H54 (cell line): ENCODE measurements at places on chromosomes 1 and 21.

DNA sequence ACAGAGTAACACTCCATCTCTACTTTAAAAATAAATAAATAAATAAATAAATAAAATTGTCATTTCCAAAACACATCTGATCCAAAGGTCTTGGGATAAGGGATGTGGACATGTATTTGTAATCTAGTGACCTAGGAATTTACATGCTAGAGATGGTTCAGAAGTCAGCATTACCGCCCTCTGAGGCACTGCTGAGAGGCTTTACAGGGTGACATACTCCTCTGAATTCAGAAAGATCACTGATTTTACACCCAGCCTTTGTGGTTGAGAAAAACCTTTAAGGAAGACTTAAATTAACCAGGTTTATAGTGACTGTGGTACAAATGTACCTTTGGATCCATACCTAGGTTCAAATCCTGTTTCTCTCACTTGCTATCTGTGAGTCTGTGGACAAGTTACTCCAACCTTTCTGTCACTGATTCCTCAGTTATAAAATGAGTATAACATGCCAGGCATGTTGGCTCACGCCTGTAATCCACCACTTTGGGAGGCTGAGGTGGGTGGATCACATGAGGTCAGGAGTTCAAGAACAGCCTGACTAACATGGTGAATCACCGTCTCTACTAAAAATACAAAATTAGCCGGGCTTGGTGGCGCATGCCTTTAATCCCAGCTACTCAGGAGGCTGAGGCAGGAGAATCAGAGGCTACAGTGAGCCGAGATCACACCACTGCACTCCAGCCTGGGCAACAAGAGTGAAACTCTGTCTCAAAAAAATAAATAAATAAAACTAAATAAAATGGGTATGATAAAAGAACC is 20.1 kb downstream of the OSBPL9 start:
- no peak for DNase-seq

DNA sequence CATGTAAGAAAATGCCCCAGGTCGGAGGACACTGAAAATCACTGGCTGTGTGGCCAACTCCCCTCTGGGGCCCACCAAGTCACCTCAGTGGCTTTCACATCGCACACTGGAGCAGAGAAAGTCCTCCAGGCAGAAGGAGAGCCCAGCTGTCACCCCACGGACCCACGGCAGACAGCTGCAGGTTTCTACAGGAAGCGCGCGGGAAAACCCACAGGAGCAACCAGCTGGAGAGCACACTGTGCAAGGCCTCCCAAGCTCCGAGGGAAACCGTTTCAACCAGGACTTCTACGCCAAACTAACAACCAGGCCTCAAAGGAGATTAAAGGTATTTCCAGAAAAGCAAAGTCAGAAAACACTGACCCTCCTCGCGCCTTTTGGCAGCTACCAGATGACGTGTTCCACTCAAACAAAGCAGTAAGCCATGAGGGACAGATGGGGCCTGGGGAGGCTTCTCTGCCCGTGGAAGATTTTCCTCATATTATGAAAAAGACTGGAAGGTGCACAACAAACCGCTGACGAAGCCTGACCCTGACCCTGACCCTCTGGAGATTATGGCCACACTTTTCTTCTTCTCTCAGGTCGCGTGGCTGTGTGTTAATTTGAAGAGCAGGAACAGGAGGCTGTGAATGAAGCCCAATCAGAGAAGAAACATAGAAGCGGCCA is 21.0 kb downstream of the WDR4 start:
- no peak for DNase-seq

- no peak for DNase-seq
Measured at GRCh38 chr1:116879478-116880133, 30.1 kb upstream of the PTGFRN start.

- DNase-seq = no peak
Measured at GRCh38 chr1:198265073-198265661, 108.4 kb downstream of the NEK7 start.
